ENCODE measurements at places on chromosomes 16 and 17. TPM values are rescaled to one million over a fixed set of nuclear protein-coding genes. Genes with fewer than 3 reads are reported as not detected.

The CA10 gene
- not detected for total RNA-seq

DNA sequence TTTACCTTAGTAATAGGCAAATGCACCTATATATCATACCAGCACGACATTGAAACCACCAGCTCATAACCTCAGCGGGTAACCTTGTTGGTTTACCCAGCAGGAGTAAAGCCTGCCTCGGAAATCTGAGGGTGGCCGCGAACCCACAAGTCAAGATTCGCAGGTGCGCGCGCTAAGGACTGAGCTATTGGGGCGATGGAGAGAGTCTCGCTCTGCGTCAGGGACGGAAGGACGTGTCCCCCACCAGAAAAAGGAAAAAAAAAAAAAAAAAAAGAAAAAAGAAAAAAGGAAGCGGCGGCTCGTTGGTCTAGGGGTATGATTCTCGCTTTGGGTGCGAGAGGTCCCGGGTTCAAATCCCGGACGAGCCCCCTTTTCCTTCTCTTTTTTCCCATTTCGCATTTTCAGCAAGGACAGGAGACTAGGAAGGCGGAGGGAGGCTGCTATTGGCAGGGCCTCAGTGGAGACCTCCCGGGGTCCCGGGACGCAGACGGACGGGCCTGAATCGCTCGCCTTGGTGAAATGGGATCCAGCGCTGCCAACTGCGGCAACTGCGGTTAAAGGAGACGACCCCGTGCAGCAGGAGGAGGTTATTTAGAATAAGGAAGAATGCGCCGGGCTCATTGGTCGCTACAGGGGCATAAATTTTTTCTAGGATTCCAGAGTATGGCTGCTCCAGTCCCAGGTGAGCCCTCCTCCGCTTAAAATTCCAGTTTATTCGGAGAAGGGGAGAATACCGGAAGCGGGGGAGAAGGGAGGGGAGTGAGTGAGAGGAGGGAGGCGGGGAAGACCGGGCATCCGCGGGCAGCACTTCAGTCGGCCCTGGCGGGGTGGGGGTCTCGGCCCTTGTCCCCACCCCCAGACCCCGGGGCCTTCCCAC is at the start of gene OR1F1:
TSS of gene OR1F1 (plus strand) at position 407 of the 877 bp plus-strand sequence.
- peak; percentile 51 for DNase-seq

The HOXB7 gene
- 2.1 TPM for total RNA-seq

GRCh38 chr17:27453471-27453870 is 2.8 kb upstream of the KSR1 start:
- no peak for DNase-seq

GRCh38 chr17:11565591-11565990 is 32.7 kb upstream of the DNAH9 start:
- DNase-seq = no peak

DNA sequence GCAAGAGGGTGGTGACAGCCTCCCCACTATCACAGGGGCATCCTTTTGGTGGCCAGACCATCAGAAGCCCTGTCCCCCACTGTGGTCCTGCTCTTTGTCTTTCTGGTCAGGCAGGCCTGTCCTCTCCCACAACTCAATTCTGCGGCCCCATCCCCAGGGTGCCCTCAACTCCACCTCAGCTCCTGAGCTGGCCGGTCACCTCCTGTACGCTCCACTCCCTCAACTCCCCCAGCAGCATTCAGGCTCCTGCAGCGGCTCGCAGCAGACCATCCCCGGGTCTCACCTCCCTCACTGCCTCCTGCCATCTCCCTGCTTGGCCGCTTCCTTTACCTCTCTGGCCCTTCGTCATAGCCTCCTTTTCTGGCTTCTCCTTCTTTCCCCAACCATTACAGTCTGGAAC is 43.4 kb upstream of the MTSS2 start:
- no peak for DNase-seq

DNA sequence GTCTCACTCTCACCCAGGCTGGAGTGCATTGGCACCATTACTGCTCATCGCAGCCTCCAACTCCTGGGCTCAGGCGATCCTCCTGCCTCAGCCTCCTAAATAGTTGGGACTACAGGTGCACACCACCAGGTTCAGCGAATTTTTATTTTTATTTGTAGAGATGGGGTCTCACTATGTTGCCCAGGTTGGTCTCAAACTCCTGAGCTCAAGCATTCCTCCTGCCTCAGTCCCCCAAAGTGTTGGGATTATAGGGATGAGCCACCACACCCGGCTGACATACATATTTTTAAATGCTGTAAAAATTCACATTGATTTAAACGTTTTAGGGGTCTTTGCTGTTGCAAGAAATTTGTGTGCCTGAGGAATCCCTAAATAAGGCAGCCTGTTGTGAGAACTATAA is 24.8 kb upstream of the SEC14L1 start:
- no peak for DNase-seq

- no peak for DNase-seq
Observed at GRCh38 chr17:31328160-31328535, 6.7 kb upstream of the EVI2A start.

- no peak for DNase-seq
Observed at GRCh38 chr16:67966549-67967182, 1.8 kb downstream of the SLC12A4 start.

GRCh38 chr17:69478916-69479315 is 64.4 kb downstream of the MAP2K6 start:
- no peak for DNase-seq

DNA sequence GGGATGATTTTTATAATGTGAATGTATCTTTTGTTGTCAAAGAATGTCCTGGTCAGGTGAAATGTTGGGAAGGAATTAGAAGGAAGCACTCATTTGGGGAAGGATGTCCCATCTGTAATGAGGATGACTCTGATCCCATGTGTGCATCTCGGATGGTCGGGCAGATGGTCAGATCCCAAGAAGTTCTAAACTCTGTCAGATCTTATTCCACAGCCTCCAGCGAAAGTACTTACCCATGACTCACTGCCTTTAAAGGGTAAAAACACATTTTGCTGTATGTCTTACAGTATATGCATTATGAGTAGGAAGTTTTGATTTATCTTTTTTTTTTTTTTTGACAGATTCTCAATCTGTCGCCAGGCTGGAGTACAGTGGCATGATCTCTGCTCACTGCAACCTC is 548 bp upstream of the KRTAP4-11 start:
- no peak for DNase-seq

The ZNF624 gene
- 4.4 TPM for total RNA-seq

The APOBR gene
- total RNA-seq = 6.8 TPM

GRCh38 chr17:38893607-38894006 is 23.7 kb downstream of the LASP1 start:
- no peak for DNase-seq

- no peak for DNase-seq
Observed at GRCh38 chr17:28385037-28385400, 13.5 kb downstream of the SARM1 start.

DNA sequence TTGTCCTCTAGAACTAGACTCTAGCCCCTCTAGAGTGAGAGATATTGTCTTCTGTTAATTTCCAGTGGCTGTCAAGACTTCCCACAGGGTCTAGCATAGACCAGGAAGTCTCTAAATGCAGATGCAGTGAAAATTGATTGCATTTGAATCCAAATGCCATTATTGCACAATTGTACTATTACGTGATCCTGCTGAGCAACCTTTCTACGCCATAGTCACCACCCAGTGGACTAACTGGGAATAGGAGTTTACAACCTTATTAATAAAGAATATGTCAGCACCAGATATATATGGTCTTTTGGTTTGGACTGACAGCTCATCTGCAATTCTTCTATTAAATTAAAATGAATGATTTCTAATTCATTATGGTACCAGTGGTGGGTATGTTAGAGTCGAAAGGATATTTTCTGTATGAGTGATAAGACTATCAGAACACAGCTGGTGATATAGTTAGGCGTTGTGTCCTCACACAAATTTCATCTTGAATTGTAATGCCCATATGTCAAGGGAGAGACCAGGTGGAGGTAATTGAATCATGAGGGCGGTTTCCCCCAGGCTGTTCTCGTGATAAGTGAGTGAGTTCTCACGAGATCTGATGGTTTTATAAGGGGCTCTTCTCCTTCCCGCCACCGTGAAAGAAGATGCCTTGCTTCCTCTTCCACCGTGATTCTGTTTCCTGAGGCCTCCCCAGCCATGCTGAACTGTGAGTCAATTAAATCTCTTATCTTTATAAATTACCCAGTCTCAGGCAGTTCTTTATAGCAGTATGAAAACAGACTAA is 138.9 kb upstream of the CA10 start:
- DNase-seq = no peak

The KRT15 gene
- not detected for total RNA-seq

- no peak for DNase-seq
Observed at GRCh38 chr17:2749058-2749783, at the start of gene CCDC92B. Gene CCDC92B, minus strand, starts transcription at chr17:2749652. Its CDS starts 14,507 bp downstream, at chr17:2735145.

- peak; percentile 40 for DNase-seq
Observed at GRCh38 chr17:28675980-28676379, 14.0 kb downstream of the SUPT6H start.

DNA sequence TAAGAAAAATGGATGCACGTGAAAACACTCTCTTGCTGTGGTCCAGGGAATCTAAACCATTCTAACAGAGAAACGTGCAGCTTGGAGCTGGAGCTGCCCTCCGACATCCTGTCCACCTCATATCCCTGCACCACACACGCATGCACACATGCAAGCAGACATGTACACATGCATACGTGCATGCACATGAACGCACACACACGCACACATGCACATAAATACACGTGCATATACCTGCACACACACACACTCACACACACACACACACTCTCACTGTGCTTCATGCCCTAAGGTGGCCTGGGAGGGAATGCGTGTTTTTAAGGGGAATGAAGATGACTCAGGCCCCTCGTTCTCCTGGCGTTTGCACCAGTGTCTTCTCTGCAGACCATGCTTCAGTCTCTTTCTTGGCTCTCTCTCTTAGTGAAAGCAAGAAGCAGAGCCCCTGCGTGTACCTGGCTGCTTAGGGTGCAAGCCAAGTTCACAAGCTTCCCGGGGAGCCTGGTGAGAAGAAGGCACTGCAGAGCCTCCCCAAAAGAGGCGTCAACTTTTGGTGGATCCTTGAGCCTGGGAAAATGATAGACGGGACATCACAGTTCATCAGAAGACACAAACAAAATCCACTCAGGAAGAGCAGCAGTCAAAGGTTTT is 72.8 kb downstream of the GOSR1 start:
- no peak for DNase-seq

DNA sequence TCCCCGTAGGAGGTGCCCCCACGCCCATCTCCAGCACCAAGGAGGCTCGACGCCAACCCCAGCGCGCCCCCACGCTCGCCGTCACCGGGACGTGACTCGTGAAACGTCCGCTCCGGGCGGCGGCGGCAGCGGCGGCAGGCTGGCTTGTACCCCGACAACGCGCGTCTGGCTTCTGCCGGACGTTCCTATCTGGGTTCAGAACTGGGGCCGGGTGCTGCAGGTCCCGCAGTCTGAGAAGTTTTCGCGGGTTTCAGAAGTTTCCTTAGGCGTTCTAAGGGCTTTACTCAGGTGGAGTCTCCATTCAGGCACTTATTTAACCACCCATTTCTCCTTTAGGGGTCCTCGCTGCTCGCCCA is 672 bp upstream of the ALKBH5 start:
- no peak for DNase-seq

The PRAC2 gene
- not detected for total RNA-seq

- DNase-seq = no peak
Observed at GRCh38 chr16:27759967-27760788, 210.2 kb downstream of the KATNIP start.

The RHBDL1 gene
- total RNA-seq = 3.2 TPM

DNA sequence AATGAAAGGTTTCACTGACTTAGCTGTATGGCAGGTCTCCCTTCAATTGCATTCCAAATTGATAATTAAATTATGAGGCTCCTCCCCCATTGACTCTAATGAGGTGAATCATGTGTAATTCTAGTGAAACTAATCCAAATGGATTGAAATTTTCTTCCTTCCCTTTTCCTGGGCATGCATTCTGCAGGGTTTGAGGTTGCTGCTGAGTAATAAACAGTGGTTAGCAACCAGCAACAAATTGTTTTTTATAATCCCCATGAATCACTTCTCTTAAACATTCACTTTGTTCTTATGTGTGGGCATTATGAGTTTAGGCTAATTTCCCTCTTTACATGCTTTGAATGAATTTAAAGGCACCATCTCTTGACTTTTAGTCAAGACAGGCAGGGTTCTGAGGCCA is 43.4 kb downstream of the MYOCD start:
- DNase-seq = no peak

The FOXN1 gene
- total RNA-seq = not detected

DNA sequence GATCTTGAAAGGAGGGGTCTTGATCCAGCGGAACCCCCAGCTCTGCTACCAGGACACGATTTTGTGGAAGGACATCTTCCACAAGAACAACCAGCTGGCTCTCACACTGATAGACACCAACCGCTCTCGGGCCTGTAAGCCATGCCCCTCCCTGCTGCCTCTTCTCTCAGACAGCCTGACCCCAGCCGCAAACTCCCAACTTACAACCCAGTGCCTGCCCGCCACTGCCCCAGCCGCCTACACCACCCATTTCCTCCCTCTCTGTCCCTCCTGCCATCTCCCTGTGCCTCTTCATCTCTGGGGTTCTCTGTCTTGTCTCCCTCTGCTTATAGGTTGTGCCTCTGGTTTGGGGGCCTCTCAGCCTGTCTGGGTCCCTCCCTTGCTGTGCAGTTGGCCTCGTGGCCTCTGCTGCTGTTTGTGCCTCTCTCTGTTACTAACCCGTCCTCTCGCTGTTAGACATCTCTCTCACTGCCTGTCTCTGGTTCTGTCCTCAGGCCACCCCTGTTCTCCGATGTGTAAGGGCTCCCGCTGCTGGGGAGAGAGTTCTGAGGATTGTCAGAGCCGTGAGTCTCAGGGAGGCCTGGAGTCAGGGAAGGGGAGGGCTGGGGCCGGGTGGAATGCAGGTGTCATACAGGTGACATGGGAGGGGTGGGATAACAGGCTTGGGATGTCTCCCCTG is 9.6 kb downstream of the ERBB2 start:
- DNase-seq = no peak

The GPRC5C gene
- not detected for total RNA-seq

DNA sequence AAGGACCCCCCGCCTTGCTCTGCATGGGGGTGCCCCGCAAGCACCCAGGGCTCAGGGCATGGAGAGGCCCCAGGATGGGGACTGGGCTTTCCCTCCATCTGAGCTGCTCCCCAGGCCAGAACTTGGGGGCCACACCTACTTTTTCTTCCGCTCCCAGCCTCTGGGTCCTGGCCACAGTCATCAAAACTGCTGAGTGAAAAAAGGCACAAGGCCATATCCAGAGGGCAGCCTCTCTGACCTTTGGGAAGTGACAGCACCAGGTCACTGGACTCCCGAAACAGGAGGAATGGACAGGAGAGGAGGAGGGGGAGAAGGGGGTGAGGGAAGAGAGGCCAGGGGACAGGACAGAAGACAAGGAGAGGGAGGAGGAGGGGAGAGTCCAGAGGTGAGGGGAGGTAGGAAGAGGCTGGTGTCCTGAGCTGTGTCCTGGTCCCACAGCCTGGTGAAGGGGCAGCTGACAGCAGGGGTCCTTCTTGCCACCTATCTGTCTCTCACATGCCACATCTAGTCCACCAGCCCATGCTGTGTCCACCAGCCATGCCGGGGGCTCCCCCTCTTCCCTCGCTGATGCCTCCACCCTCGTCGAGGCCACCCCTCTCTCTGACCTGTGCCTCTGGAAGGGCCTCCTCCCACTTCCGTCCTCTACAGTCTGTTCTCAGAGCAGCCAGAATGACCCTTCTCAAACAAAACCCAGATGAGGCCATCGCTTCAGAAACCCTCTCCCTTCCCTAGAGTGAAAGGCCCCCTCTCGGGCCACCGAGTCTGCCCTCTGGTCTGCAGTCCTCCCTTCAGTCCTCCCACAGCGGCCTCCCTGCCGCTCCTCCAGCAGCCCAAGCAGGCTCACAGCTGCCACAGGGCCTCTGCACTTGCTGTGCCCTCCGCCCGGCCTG is 73.9 kb upstream of the TOB1 start:
- no peak for DNase-seq

- no peak for DNase-seq
Observed at GRCh38 chr16:27383556-27384243, 18.3 kb upstream of the IL21R start.

All from CD4-positive, CD25-positive, alpha-beta regulatory T cell (primary cell).